ENCODE measurements at places on chromosomes 7 and 10.

GRCh38 chr7:115217373-115217772 is 295.5 kb downstream of the MDFIC start:
- no peak for DNase-seq

GRCh38 chr10:72069751-72070526 is 18.4 kb downstream of the SPOCK2 start:
- no peak for DNase-seq

GRCh38 chr10:54772468-54773122 is 28.4 kb downstream of the PCDH15 start:
- no peak for DNase-seq

GRCh38 chr7:26212921-26213718 is 11.6 kb downstream of the CBX3 start:
- no peak for DNase-seq

GRCh38 chr10:52383088-52383487 is 69.0 kb downstream of the DKK1 start:
- no peak for DNase-seq

DNA sequence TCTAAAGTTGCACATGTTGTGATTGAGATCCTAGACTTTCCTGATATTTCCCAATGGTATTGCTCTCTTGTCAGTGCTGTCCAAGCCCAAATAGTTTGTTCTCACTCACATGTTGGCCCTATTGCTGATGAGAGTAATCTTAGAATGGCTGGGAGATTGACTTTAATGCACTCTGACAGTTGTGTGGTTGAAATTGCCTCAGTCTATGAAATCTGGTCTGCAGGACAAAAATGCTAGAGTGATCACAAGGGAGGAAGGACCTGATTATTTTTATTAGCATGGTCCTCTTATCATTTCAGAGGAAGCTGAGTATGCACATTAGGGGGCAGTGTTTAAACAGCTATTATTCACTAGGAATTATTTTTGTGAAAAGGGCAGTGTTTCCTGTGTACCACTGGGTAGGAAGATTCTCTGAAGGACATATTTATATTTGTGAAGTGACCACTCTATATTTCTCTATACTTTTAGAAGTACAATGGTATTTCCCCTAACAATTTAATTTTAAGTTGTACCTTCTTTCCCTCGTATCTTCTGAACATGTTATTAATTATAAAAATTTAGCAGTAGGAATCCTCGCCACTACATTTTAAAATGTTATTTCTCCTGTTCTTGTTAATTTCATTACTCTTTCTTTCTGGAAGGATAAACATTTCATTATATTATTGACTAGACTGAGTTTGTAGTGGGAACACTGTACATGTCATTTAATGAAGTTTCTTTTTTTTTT is 64.4 kb downstream of the SUGCT start:
- peak; percentile 33 for DNase-seq

GRCh38 chr7:137331378-137331777 is 12.2 kb downstream of the PTN start:
- DNase-seq, result no peak

- DNase-seq, result no peak
Observed at GRCh38 chr10:103568505-103568904, 75.0 kb downstream of the NEURL1 start.

DNA sequence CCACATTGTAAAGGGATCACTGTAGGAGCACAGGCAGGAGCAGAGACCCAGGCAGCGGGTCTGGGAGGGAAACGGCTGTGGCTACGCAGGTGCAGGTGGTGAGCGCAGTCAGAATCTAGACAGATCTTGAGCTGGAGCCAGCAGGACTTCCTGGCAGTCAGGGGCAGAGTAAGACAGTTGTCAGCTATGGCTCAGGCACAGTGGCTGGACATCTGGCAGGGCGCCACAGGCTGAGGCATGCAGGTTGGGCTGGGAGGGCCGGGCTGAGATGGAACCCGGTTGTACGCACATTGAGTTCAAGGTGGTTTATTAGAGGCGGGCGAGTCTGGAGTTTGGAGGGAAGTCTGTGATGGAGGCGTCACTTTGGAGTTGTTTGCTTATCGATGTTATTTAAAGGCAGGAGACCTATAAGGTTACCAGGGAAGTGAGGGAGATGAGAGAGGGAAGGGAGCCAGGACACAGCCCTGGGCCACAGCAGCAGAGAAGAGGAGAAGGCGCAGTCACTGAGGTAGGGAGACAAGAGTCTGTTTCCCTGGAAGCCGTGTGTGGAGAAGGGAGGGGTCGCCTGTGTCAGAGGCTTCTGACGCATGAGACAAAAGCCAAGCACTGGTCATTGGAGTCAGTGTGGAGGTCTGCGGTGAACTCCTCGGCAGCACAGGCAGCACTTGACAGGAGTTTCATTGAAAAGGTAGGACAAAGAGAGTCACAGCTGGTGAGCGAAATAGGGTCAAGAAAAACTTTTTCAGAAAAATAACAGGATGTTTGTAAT is 73.8 kb downstream of the LANCL2 start:
- no peak for DNase-seq

- DNase-seq, result no peak
Observed at GRCh38 chr7:157392256-157393037, 55.6 kb downstream of the DNAJB6 start.

DNA sequence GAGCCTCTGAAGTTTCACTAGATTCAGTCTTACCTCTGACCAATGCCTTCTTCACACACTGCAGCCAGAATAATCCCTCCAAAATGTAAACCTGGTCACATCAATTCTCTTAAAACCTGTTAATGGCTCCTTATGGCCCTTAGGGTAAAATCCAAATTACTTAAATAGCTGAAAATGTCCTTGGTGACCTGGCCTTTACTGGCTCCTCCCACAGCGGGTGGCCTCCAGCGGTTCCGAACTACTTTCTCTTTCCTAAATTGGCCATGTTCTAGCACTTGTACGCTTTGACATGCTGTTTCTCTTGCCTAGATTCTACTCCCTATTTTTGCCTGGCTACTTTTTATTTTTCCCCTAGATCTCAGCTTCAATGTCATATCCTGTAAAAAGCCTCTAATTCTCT is 36.1 kb downstream of the AGK start:
- no peak for DNase-seq

DNA sequence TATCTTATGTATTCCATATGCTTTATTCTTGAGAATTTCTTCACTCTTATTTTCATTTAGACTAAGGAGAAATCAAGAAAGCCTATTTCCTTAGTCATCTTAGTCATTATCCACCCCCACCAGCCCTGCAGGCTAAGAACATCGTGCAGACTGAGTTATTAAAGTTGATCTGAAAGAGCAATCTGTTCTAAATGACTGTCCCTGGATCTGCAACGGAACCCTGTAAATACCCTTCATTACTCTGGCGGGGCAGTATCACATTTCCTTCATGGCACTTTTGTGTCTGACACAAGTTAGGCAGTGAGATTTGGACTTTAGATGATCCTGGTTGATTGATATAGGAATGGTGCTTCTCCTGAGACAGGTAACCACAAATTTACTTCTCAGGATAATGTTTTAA is 3.5 kb upstream of the MYPN start:
- no peak for DNase-seq

- peak; percentile 66 for DNase-seq
Observed at GRCh38 chr7:44415510-44415909, 74.9 kb downstream of the NUDCD3 start.

GRCh38 chr10:126754966-126755365 is 84.5 kb upstream of the C10orf90 start:
- DNase-seq, result no peak

DNA sequence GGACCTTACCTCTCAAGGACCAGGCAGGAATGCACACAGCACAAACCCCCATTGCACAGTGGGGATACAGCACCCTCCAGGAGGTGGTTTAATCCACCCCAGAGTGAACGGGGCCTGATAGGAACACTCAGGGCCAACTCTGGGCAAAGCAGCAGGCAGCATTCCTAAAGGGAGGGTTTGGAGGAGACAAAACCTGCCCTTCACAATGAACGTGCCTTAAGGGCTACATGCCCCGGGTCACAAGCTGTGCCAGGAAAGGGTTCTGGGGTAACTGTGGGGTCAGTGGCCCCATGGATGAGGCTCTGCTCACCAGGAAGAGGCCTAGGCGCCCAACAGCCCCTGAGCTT is 1.1 kb downstream of the GPRIN2 start:
- DNase-seq, result peak; percentile 67

DNA sequence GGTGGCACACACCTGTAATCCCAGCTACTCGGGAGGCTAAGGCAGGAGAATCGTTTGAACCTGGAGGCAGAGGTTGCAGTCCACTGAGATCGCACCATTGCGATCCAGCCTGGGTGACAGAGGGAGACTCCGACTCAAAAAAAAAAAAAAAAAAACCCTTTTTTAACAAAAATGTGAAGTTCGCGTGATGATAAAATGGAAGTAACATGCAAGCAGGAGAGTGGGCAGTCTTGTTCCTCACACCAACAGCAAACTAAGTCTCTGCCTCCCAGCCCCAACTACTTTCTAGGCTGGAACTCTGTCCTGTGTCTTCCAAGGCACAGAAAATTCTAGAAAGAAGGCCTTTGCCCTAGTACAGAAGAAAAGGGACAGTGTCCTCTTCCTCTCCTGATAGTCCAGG is 11.3 kb downstream of the PIK3AP1 start:
- no peak for DNase-seq

GRCh38 chr10:79206300-79207095 is 137.7 kb downstream of the ZMIZ1 start:
- no peak for DNase-seq

GRCh38 chr7:135661311-135662122 is 797 bp upstream of the STMP1 start:
- DNase-seq, result no peak

- DNase-seq, result no peak
Observed at GRCh38 chr10:36736311-36736710, 389.1 kb upstream of the ANKRD30A start.

- no peak for DNase-seq
Observed at GRCh38 chr7:44347546-44348114, 22.2 kb upstream of the CAMK2B start.

GRCh38 chr7:50359995-50360925 is 55.7 kb downstream of the IKZF1 start:
- no peak for DNase-seq

GRCh38 chr7:88357781-88358525 is 51.3 kb upstream of the STEAP4 start:
- DNase-seq, result no peak

DNA sequence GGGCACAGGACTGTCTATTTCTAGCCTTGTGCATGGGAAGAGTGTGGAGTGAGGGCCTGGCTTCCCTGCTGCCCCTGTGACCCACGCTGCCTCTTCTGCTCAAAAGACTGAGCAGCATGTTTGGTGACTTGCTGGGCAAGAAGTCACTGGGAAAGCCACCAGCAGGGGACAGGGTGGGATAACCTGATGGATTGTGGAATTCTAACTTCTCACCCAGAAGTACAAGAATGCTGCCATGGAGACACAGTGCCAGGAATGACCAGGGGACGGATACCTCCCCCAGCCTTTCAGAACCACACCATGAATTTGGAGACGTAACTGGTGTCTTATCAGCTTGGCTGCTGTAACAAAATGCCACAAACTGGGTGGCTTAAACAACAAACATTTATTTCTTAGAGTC is 28.4 kb downstream of the GALNTL5 start:
- DNase-seq, result no peak

DNA sequence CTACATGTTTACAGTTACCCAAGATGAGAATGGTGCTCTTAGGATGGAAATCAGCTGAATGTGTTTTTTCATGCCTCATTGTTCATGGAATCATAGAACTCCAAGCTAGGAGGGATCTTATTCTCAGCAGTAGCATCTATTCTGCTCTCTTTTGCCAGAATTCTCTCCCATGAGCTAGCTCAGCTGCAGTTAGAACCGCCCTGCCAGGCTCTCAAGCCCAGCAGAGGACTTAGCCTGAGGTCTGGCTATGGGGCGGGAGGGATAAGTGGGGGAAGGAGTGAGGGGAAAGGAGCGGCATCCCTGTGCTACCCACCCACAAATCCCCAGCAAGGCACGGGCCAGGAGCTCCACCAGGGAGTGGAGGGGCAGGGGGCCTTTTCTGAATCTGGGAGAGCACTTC is 120.7 kb upstream of the PLXNA4 start:
- DNase-seq, result no peak

DNA sequence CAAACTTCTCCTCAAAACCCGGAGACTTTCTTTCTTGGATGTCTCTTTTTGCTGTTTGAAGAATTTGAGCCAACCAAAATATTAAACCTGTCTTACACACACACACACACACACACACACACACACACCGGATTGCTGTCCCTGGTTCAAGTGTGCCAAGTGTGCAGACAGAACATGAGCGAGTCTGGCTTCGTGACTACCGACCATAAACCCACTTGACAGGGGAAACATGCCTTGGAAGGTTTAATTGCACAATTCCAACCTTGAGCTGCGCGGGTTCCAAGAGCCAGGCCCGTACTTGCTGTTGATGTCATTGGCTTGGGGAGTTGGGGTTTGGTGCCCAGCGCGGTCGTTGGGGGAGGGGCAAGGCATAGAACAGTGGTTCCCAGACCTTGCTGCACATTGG is 1.7 kb downstream of the EGFR start:
- peak; percentile 78 for DNase-seq

DNA sequence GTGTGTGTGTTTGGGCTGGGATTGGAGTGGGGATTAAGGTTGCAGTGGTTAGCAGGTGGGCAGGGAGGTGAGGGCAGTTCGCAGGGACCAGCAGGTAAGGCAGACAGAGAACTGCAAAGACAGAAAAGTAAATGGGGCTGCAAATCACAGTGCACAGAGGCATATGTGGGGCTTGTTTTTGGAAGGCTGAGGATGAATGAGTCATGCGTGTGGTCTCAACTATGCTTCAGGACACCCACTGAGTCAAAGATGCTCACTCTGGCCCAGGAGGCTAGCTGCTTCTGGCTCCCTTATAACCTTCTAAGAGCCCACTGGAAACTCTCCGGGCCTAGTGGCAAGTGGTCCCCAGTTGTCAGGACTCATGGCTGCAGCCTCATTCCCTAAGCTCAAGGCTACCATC is 118.2 kb downstream of the ZNF248 start:
- DNase-seq, result no peak

GRCh38 chr7:35991511-35992232 is 161.4 kb upstream of the EEPD1 start:
- DNase-seq, result no peak

GRCh38 chr7:46259947-46260346 is 338.9 kb upstream of the IGFBP3 start:
- DNase-seq, result no peak

DNA sequence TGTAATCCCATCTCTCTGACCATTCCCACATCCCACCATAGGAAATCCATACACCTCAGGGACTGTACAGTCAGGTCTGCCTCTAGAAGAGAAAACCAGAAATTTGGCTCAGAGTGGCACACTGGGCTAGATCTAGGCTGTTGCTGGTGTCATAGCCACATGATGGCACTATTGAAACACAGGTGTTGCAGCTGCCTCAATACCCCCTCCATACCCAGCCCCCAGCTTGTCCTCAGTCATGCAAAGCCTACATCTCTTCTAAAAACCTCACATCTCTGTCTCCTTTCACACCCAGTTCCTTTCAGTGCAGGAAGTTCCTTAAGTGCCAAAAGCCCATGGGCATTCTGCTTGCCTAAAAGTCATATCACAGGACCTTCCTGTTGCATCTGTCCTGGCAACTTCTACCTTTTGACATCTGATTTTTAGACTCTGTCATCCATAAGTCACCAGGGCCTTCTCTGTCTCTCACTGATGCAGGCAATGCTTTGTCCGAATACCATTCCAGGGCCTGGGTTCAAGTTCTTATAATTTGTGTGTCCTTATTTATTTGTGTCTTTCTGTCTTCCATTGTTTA is 27.0 kb upstream of the HIBADH start:
- peak; percentile 59 for DNase-seq

- no peak for DNase-seq
Observed at GRCh38 chr10:101444058-101444898, 90.3 kb downstream of the BTRC start.

All from PC-9 (cell line).